ENCODE measurements at places on chromosomes 13 and 19. TPM values are rescaled to one million over a fixed set of nuclear protein-coding genes. Genes with fewer than 3 reads are reported as not detected.

- H3K4me3 ChIP-seq = no peak overlapping the region
- no peak overlapping the region for H3K27ac ChIP-seq
- no peak for DNase-seq
- H3K27me3 ChIP-seq = no peaks in the 10 kb centered on the region
- H3K4me1 ChIP-seq = no peaks in the 10 kb centered on the region
Observed at GRCh38 chr13:21320642-21321034, 138.5 kb downstream of the ZDHHC20 start.

Gene CALR3
- not detected for total RNA-seq

Gene HSD17B14
- 26.2 TPM for total RNA-seq

DNA sequence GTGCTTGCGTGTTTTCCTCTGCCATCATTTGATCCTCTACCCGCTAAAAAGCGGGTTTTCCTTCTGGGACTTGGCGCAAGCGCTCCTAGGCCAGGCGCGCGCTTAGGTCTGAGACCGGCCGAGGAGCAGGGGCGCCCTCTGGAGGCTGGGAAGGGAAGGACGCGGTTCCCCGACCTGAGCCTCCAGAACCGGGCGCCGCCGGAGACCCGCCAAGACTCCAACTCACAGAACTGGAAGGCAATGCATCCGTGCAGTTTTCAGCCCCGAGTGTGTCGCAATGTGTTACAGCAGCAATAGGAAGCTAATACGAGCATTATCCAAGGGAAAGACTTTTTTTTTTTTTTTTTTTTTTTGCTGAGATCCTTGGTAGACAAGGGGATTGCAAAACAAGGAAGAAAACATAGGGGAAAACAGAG lies 190.9 kb downstream of the COL4A1 start:
- peak; percentile 44 for DNase-seq
- H3K4me1 ChIP-seq = no peaks in the 10 kb centered on the region
- no peaks in the 10 kb centered on the region for H3K36me3 ChIP-seq
- no peak overlapping the region for H3K4me3 ChIP-seq
- H3K27me3 ChIP-seq = no peaks in the 10 kb centered on the region

DNA sequence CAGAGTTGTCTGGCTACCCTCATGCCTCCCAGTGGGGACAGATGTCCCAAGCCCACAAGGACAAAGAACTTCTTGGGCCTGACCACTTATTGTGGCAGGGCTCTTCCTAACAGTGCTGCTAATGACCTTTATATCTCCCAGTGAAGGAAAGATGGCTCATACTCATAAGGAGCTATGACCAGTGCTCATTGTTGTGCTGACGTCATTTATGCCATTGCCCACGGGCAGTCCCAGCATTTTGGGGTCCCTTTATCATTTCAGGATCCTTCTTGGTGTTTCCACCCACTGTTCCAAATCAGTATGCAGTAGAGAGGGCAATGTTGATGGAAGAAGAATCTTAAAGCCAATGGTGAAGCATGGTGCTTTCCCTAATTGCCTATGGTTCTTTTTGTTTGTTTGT lies 1640.0 kb upstream of the PRR20A start:
- no peak for DNase-seq
- no peaks in the 10 kb centered on the region for H3K4me1 ChIP-seq
- no peak overlapping the region for H3K27ac ChIP-seq
- no peaks in the 10 kb centered on the region for H3K27me3 ChIP-seq
- H3K4me3 ChIP-seq = no peak overlapping the region
- H3K36me3 ChIP-seq = no peaks in the 10 kb centered on the region

GRCh38 chr19:58003174-58003828 lies 681 bp upstream of the ZNF606 start:
- H3K4me3 ChIP-seq = peak overlapping the region; percentile 97
- DNase-seq = no peak
- no peaks in the 10 kb centered on the region for H3K4me1 ChIP-seq
- H3K36me3 ChIP-seq = peaks cover 73% of the 10 kb centered on the region
- no peaks in the 10 kb centered on the region for H3K27me3 ChIP-seq
- peak overlapping the region; percentile 94 for H3K27ac ChIP-seq

Gene NCR1
- 4.6 TPM for total RNA-seq

- H3K4me1 ChIP-seq = peaks cover 25% of the 10 kb centered on the region
- H3K4me3 ChIP-seq = peak within 1 kb of the TSS; percentile 41
- no peaks in the 10 kb centered on the region for H3K27me3 ChIP-seq
- no peaks in the 10 kb centered on the region for H3K36me3 ChIP-seq
Observed at GRCh38 chr19:35856546-35857149, at the start of gene KIRREL2. KIRREL2 (plus strand) TSS chr19:35856911; CDS start chr19:35857120, 209 bp downstream.

GRCh38 chr19:51531349-51532315 lies at the start of gene SIGLEC6:
SIGLEC6 (minus strand) TSS chr19:51531670; CDS start chr19:51531648, 22 bp downstream.
- no peaks in the 10 kb centered on the region for H3K4me1 ChIP-seq
- H3K36me3 ChIP-seq = no peaks in the 10 kb centered on the region
- H3K4me3 ChIP-seq = no peak within 1 kb of the TSS

GRCh38 chr13:81058211-81058915 lies 717.4 kb upstream of the SPRY2 start:
- no peak for DNase-seq
- H3K4me3 ChIP-seq = no peak overlapping the region
- no peaks in the 10 kb centered on the region for H3K27me3 ChIP-seq
- H3K4me1 ChIP-seq = no peaks in the 10 kb centered on the region
- H3K27ac ChIP-seq = no peak overlapping the region

Gene WIZ
- total RNA-seq = 31.5 TPM

DNA sequence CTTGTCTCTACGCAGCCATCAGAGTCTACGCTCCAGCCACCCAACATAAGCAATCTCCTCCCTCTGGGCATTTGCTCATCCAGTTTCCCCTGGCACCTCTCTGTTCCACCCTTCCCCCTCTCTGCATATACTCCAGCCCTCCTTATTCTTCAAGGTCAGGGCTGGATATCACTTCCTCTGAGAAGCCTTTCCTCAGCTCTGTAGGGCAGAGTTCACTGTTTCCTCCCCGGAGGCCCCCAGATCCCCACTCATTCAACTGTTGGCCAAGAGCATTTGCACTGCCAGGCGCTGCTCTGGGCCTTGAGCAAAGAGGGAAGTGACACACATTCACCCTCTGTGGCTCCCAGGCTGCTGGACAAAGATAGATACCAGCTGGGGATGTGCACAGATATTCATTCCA lies 3.3 kb downstream of the FCGRT start:
- no peak overlapping the region for H3K4me3 ChIP-seq
- peaks cover 46% of the 10 kb centered on the region for H3K4me1 ChIP-seq
- H3K27me3 ChIP-seq = no peaks in the 10 kb centered on the region
- H3K36me3 ChIP-seq = no peaks in the 10 kb centered on the region

DNA sequence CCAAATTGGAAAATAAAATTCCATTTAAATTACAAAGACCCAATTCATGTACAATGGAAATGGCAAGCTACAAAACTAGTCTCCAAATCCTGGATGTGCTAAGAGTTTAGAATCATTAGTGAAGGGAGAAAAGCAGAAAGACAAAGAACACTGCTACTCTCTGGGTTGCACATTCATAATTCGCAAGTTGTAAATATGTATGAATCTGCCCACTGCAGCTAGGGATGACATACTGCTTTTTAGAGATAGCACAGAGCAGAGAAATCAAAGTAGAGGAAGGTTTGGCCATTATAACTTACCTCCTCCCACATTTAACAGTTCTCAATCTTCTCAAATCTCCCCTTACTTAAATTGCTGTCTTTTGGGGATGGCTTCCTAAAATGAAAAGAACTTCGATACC lies 231.1 kb downstream of the ENOX1 start:
- H3K4me1 ChIP-seq = no peaks in the 10 kb centered on the region
- no peaks in the 10 kb centered on the region for H3K36me3 ChIP-seq
- no peak for DNase-seq
- H3K27me3 ChIP-seq = no peaks in the 10 kb centered on the region
- no peak overlapping the region for H3K27ac ChIP-seq
- no peak overlapping the region for H3K4me3 ChIP-seq

Gene CYP2F1
- total RNA-seq = not detected

Gene ZNF708
- total RNA-seq = 32.8 TPM

Gene ZNF525
- total RNA-seq = 6.7 TPM

DNA sequence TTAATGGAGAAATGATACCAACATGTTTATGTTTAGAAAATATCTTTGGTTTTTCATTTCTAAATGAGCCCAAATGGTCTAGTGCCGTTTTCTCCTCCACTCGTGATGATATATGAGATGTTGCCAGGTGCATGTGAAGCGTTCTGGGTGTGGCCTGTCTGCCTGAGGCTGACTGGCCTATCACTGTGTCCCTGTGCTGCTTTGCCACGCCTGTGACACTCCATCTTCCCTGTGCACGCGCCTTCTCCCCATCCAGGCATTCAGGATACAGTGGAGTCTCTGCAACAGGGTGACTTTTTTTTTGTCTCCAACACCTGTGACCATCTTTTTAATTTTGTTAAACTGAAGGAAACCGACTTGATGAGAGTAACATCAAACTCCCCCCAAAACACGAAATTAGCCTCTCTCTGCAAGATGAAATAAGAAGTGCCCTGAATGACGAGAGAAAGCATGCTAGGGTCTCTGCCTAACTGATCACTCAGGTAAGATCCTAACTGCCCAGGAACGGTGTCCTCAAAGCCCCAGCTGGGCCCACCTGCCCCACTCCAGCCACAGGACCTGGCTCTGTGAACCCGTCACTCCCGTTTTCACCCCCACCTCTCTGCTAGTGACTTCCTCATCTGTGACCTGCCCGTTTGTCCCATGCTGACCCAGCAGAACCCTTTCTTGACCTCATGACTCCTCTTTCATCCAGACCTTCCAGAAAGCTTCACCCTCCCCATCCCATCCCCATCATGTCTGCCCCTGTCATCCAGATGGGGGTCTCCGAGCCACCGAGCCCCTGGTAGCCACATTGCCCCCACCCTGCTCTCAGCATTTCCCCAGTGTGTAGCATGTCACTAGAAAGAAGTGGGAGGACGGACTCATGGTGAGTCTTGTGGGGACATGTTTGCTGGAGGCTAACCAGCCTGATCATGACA lies 33.2 kb upstream of the TFDP1 start:
- H3K27me3 ChIP-seq = no peaks in the 10 kb centered on the region
- H3K4me1 ChIP-seq = peaks cover 26% of the 10 kb centered on the region
- no peaks in the 10 kb centered on the region for H3K36me3 ChIP-seq
- no peak overlapping the region for H3K27ac ChIP-seq
- no peak overlapping the region for H3K4me3 ChIP-seq

DNA sequence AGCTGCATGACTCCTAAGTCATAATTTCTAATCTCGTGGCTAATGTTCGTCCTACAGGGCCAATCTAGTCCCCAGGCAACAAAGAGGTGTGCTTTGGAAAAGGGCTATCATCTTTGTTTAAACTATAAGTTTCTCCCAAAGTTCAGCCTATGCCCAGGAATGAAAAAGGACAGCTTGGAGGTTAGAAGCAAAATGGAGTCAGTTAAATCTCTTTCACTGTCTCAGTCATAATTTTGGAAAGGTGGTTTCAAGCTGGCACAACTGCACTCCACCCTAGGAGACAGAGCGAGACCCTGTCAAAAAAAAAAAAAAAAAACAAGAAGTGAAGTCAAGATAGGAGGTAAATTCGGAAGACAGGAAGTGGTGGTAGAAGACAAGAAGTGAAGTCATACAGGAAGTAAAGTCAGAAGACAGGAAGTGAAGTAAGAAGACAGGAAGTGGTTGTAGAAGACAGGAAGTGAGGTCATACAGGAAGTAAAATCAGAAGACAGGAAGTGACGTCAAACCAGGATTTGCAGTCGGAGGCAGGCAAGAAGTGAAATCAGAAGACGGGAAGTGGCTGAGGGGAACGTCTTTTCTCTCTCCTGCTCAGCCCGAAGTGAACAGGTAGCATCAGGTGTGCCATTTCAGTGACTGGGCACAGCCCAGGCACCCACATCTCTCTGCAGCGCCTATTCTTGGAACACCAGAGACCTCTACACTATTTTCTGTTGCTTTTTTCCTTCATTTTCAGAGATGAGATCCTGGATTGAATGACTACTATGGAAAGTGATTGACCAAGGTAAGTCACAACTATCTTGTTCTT lies 32.2 kb downstream of the GP6 start:
- H3K27me3 ChIP-seq = no peaks in the 10 kb centered on the region
- H3K27ac ChIP-seq = no peak overlapping the region
- DNase-seq = peak; percentile 26
- peak overlapping the region; percentile 33 for H3K4me3 ChIP-seq

Gene RFPL4AL1
- not detected for total RNA-seq

Gene CACNG6
- total RNA-seq = not detected

Gene KIR2DL4
- total RNA-seq = not detected

GRCh38 chr13:84784443-84785153 lies 902.3 kb upstream of the SLITRK1 start:
- no peaks in the 10 kb centered on the region for H3K4me1 ChIP-seq
- H3K4me3 ChIP-seq = no peak overlapping the region

- H3K36me3 ChIP-seq = no peaks in the 10 kb centered on the region
- no peak overlapping the region for H3K4me3 ChIP-seq
- DNase-seq = no peak
- no peaks in the 10 kb centered on the region for H3K4me1 ChIP-seq
- no peak overlapping the region for H3K27ac ChIP-seq
- no peaks in the 10 kb centered on the region for H3K27me3 ChIP-seq
Observed at GRCh38 chr13:91167706-91168385, 179.6 kb upstream of the MIR17HG start.

Gene GRIN2D
- total RNA-seq = 0.44 TPM

DNA sequence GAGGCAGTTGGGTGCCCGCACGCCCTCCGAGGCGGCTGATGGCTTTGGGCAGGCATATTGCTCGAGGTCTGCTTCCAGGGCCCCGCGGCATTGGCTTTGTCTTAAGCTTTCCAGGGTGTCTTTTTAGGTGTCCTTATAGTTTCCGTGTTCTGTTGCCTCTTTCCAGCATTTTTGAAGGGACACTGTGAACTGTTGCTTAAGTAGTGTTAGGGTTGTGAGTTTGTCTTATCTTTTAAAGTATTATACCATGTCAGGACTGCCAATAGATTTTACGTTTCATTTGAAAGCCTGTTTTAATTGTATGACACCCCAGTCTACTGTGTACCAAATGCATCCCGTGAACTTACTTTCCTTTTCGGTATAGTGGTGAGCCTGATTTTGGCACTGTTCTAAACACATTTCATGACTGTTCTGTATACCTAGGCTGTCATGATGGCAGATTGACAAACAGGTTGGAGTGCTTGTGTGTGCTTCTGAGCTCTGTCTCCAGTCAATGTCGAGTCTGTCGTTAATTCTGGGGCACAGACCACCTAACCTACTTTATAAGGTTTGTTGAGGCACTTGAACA lies 656 bp downstream of the PCCA start:
- H3K27ac ChIP-seq = peak overlapping the region; percentile 91
- H3K4me3 ChIP-seq = peak overlapping the region; percentile 98
- DNase-seq = no peak
- no peaks in the 10 kb centered on the region for H3K36me3 ChIP-seq
- no peaks in the 10 kb centered on the region for H3K27me3 ChIP-seq
